ENCODE measurements at places on chromosomes 6 and 20.
A peak's percentile ranks its signal among the peaks of the same experiment; 100 is the strongest.

DNA sequence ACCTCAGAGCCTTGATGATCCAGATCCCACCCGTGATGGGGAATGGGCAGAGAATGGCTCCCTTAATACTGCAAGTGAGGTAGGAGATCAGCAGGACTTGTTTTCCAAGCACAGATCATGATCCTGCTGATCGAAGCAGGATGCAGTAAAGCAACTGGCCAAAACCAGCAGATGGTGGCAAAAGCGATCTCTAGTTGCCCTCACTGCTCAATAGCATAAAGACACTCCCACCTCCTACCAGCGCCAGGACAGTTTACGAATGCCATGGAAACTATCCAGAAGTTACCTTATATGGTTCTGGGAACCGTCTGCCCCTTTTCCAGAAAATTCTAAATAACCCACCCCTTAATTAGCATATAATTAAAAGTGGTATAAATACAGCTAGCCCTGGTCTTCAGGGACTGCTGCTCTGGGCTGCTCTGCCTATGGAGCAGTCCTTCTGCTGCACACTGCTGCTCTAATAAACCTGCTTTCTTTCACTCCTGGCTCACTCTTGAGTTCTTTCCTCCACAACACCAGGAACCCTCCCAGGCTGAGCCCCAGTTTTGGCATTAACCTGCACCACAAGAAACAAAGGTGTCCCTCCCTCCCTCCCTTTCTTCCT is 415.8 kb downstream of the PREX1 start:
- no peak for DNase-seq

GRCh38 chr20:19786311-19786710 is 28.3 kb downstream of the RIN2 start:
- no peak for DNase-seq

- no peak for DNase-seq
These were observed 13.5 kb upstream of the TRAM2 start for GRCh38 chr6:52590152-52590891.

DNA sequence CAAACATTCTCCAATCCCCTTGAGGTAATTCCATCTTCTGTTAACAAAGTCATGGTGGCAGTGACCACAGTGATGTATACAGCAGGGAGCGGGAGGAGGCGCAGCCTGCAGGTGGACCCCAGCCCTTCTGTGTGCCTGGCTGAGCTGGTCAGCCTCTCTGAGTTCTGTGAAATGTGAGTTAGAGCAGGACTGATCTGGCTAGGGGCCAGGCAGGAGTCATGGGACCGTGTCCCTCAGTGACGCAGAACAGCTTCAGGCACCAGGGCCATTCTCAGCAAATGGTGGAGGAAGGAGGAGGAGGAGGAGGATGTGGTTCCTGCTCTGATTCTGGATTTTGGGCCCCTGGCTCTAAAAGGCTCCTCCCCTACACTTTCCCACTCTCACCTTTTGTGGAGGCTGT is 6.9 kb downstream of the PHACTR3 start:
- DNase-seq, result no peak

GRCh38 chr20:57197352-57198131 is 68.9 kb downstream of the BMP7 start:
- DNase-seq, result no peak

DNA sequence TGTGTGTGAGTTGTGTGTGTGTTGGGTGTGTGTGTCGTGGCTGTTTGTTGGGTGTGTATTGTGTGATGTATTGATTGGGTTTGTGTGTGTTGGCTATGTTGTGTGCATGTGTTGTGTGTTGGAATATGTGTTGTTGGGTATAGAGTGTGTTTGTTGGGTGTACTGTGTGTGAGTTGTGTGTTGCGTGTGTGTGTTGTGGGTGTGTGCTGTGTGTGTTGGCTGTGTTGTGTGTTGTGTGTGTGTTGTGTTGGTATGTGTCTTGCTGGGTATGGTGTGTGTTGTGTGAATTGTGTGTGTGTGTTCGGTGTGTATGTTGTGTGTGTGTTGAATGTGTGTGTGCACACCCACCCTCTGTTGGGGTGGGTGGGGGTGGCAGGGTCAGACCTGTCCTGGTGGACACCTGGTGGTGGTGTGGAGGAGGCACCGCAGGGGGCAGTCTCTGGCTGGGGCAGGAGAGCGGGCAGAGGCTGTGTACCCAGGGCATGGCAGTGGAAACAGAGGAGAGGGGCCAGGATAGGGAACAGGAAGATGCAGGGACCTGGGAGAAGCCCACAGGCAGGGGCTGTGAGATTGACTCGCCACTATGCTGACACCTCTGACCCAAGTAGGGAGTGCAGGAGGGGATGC is 25.5 kb upstream of the PXDC1 start:
- no peak for DNase-seq

GRCh38 chr6:152846825-152847224 is 96.2 kb downstream of the VIP start:
- DNase-seq, result no peak

DNA sequence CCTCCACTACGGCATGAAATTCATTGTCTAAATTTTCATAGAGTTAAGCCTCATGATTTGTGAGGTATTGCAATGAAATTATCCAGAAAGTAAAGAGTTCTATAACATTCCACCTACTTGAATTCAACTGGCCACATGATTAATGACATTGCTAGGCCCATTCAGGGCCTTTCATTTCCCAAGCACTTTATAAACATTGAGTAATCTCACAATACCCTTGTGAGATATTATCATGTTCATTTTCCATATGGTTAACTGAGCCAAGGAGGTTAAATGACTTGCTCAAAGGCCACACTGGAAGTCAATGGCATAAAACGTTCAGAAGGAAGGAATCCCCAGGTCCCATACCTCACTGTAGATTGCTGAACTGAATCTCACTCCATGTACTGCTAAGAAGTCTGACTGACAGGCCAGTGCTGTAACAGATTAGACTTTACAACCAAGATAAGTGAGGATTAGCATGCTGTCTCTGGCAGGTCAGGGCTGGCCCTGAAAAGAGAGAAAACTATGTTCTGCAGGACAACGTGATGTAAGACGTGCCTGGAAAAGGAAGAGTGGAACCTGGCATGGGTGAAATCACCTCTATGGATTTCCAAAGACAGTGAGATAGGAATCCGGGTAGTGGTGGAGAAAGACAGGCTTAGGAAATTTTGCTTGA is 75.9 kb upstream of the SPACA1 start:
- DNase-seq, result no peak

DNA sequence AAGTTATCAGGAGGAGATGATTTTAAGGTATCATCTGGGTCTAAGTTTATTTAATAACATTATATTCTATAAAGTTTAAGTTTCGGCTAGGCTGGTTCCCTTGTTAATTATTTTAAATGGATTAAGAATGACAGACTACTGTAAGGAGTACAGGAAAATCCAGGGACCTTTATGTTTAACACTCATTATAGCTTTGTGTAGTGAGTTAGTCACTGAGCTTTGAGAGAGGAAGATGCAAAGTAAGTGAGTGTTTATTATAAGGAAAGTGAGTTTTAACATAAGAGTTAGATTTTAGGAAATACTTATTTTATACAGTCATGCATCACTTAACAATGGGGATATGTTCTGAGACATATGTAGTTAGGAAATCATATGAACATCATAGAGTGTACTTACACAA is 485.5 kb downstream of the MMUT start:
- no peak for DNase-seq

DNA sequence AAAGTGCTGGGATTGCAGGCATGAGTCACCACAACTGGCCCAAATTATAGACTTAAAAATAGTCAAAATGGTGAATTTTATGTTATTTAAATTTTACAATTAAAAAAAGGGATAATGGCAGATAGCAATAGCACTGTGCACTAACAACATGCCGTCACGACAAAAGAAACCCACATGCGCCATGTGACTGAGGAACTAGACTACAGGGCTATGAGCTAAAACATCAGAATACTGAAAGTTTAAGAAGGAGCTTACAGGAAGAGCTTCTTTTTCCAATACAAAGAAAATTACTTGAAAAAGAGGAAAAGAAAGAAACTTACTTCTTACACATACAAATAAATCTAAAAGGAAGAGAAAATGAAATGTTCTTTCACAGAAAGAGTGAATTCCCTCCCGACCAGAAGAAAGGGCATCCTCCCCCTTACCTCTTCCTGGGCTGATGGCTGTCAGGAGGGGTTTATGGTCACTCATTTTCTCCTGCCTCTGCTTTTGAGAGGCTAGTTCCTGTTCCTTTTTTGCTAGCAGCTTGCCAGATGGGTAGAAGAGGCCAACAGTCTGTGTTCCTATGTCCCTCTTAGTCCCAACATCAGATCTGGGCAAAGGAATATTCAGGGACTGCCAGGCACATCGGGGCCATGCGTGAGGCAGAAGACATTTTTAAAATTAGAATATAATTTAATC is 54.5 kb downstream of the DZANK1 start:
- DNase-seq, result no peak

- peak; percentile 38 for DNase-seq
These were observed 31.8 kb upstream of the ELMO2 start for GRCh38 chr20:46438156-46438750.

DNA sequence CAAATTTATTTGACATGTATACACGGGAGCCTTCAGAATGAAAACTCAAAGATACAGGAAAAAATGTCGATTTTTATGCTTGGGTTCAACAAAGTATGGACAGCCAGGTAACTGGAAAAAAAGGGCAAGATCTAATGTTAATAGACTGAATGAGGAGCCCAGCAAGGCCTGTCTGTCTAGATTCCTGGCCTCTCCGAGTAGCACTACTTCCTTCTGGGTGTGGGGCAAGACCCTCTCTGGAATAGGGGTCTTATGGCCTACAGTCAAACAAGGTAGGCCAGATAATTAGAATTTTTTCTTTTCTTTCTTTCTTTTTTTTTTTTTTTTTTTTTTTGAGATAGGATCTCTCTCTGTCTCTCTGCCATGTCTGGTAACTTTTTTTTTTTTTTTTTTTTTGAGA is 113.4 kb upstream of the SHLD1 start:
- DNase-seq, result no peak

- DNase-seq, result no peak
These were observed 21.4 kb downstream of the CRYBG1 start for GRCh38 chr6:106381881-106382280.

DNA sequence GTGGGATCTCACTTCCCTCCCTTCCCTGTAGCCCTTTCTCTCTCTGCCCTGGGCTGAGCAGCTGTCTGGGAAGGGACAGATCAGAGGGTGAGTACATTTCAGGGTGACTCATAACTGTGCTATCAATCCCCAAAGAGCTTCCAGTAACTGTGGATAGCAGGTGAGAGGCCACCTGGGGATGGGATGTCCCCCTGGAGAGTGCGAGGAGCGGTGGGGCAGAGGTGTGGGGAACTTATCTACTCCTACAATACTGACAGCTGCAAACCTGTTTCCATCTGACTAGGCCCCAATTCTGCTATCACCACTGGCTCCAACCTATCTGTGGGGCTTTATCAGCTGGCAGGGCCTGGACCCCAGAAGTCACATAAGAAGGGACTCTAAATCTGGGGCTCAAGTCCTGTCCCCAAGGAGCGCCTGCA is 32.6 kb downstream of the KCNK5 start:
- DNase-seq, result no peak

DNA sequence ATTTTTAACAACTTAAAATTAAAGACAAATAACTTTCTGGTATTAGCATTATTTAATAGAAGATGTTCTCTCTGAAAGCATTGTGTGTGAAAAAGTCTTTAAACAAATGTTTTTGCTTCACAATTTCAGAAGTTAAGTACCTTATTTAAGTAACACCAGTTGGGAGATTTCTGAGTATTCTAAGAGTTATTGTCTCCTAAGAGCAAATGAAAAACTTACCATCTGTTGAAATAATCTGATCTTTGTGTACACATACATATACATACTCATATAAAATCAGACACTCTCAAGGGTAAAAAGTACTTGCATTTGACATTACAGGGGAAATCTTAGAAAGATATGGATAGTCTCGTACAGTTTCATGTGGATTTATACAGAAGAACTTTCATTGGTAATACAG is 2.4 kb downstream of the BTBD3 start:
- DNase-seq, result no peak

DNA sequence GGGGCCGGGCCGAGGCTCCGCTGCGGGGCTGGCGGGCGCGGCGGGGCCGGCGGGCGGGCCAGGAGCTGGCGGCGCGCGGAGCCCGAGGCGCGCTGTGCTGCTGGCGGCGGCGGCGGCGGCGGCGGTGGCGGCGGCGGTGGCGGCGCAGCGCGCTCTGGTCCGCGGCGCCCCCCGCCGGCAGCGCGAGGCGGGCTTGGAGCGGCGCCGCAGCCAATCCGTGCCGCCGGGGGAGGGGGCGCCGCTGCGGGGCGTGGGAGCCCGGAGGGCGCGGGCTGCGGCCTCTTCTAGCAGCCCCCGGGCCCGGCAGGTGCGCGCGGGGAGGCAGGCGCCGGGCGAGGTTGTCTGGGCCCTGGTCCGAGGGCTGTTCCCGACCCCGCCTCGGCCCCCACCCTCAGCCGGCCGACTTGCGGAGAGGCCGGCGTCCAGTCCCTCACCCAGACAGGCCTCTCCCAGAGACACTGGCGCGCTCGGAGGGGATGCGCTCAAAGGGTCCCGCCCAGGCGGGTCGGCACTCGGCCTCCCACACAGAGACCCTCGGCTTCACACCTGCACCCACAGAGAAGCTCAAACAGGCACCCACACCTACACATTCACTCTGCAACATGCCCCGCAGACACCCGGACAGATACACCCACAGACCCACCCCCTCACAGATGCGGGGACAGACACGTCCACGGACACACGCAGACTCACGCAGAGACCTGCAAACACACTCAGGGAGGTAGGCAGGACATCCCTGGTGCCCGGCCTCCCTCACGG is at the start of gene RIMS4:
TSS of gene RIMS4 (minus strand) at position 156 of the 759 bp plus-strand sequence. CDS start 275 bp downstream, outside the sequence.
- DNase-seq, result no peak

GRCh38 chr20:58787211-58788005 is 63.3 kb downstream of the GNAS-AS1 start:
- DNase-seq, result no peak

GRCh38 chr20:46027245-46027853 is 1.7 kb upstream of the SLC12A5 start:
- DNase-seq, result no peak

- DNase-seq, result no peak
These were observed 39.8 kb downstream of the SRSF3 start for GRCh38 chr6:36633915-36634314.

GRCh38 chr6:108795122-108795521 is 53.1 kb upstream of the ARMC2 start:
- DNase-seq, result no peak

- DNase-seq, result no peak
These were observed 38.7 kb downstream of the PRKN start for GRCh38 chr6:162688751-162689345.

GRCh38 chr6:111530218-111530617 is 47.2 kb upstream of the REV3L start:
- no peak for DNase-seq

GRCh38 chr6:451847-452246 is 60.3 kb downstream of the IRF4 start:
- no peak for DNase-seq

GRCh38 chr6:25428758-25429317 is 149.7 kb downstream of the CARMIL1 start:
- no peak for DNase-seq

DNA sequence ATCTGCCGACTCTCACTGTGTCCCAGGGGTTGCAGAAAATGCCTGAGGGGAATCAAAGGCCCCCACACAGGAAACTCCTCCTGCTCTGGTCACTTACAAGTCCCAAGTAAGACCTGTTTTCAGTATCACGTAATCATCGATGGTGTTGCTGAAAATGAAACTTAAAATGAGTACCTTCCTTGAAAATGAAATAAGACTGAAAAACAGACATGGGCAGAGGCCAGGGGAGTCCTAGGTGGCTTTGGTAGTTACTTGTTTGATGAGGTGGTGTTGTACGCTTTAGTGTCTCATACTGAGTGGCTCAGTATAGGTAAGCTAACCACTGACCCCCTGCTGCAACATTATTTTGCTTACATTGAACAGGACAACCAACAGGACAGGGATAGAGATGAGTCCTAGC is 43.0 kb upstream of the SYNCRIP start:
- DNase-seq, result no peak
